ENCODE measurements at places on chromosomes 2 and 18.

DNA sequence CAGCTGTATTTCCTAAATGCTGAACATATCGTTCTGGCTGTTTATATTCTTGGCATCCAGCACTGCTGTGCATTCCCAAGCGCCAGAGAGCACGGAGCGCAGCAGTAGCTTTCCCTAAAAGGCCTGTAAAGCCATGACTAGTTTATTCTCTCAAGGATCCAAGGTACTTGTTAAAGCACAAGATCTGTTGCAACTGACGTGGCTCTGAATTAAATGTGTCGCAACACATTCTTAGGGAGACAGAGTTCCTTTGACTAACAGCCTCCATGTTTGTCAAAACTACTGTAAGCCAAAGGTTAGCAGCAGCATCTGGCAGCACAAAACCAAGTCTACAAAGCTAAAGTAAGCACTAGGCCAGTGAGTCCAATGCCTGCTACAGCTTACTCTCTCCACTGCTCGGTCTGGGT lies 188.6 kb upstream of the FN1 start:
- no peak for DNase-seq

DNA sequence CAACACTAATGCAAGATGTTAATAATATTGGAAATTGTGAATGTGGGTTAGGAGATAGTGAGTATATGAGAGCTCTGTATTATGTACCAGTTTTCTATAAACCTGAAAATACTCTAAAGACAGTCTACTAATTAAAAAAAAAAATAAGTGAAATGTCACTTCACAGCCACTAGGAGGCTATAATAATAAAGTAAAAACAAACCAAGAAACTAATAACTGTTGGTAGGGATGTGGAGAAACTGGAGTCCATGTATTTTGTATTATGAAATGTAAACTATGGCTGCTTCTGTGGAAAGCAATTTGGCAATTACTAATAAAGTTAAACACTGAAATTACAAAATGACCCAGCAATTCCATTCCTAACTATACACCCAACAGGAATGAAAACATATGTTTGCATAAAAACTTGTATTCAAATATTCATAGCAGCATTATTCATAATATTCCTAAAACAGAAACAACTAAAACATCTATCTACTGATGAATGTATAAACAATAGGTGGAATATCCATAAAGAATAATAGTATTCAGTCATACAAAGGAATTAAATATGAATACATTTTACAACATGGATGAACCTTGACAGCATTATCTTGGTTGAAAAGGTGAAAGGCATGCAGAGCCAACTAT lies 36.2 kb downstream of the CCDC178 start:
- no peak for DNase-seq

DNA sequence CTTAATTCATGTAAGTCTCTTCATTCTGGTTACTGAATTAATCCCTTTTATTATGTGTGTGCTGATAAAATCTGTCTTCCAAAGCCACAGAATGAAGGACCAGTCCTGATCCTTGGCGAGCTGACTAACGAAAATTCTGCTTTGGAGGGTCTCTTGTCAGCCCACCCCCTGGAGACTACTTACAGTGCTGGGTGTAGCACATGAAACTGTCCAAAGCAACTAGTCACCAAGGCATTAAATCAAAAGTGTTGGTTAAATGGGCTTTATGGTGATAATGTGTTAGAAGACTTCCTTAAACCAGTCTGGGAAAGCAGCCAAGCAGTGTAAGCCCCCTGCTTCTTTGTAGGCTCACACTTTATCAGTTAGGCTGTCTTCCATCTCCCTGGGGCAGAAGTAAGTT lies 420.2 kb downstream of the SUCLG1 start:
- no peak for DNase-seq

DNA sequence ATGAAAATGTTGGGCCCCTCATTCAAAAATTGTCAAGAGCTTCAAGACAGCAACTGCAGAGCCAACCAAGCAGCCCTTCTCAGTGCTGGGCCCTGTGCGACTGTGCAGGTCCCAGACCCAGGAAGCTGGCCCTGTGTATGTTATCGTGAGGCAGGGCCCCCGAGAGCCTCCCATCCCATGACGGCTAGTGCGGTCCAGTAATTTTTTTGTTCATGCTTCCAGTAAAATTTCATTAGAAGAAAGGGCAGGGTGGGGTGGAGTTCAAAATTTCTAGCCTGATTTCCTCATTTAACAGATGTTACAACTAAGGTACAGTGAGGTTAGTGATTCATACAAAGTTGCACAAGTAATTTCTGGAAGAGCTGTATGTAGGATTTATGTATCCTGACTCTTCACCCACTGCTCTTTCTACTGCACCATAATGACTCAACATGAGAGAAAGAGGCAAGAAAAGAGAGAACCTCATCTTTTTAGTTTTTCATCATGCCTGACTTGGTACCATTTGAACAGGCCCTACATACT lies 105.5 kb downstream of the ZEB2 start:
- DNase-seq = no peak

- no peak for DNase-seq
Observed at GRCh38 chr2:101047774-101048173, 45.7 kb downstream of the RPL31 start.

DNA sequence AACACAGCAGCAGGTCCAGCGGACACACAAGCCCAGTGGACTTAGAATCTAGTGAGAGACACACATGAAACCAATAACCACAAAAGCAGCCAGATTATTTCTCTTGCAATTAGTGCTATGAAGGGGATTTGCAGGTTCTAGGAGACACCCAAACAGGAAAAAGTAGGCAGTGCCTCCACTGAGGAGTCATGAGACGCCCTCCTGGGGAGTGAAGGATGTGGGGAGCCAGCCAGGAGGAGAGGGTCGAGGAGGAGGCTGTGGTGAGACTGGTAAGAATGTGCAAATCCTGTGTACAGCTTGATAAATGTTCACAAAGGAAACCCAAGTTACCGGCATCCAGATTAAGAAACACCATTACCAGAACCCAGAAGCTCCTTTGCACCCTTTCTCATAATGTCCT lies 2.7 kb upstream of the CAPN13 start:
- no peak for DNase-seq

Measured in stimulated activated CD4-positive, alpha-beta T cell treated with anti-CD3 and anti-CD28 coated beads, Interleukin-15, amount 100 ng/mL, for 48 hours (primary cell).